NCI-H446 treated with DMSO at 0.1 percent for 48 hours (cell line): ENCODE measurements at places on chromosomes 11 and 22.

GRCh38 chr11:122046846-122047245, 69.2 kb downstream of the BLID start:
- no peak for DNase-seq

DNA sequence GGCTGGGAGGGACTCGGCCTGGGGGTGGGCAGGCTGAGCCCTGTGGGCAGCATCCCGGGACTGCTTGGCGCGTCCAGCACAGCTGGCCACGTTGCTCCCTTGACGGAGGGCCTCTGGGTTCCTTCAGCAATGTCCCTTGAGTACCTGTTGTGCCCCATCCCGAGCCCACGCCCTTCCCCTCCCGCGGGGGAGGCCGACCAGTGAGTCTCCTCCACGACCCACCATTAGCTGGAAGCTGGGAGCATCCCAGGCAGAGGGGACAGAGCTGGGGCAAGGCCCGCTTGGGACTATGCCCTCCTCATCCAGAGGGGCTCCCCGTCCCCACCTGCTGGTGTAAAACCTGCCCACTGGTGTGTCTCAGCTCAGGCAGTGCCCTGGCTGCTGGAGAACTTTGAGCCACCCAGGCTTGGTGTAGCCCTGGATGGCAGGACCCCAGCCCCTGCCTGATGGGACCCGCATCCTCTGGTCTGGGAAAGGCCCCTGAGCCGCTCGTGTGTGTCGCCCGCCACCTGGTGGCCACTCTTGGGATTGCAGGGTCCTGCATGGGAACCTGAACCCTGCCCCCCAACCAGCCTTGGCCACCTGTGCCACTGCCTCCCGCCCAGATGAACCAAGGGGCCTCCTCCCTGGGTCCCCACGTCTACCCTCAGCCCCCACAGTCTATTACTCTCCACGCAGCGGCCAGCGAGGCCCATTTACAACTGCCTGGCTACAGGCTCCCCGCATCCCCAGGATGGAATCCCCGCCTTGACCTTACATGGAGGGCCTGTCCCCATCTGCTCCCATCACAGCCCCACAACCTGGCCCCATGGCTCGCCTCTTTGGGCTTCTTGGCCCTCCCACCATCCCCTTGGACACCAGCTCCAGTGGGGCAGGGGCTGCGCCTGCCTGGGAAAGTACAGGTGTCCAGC, 16.6 kb upstream of the ARHGAP8 start:
- no peak for DNase-seq

- peak; percentile 24 for DNase-seq
Observed at GRCh38 chr22:32558681-32559355, 84.2 kb downstream of the FBXO7 start.

DNA sequence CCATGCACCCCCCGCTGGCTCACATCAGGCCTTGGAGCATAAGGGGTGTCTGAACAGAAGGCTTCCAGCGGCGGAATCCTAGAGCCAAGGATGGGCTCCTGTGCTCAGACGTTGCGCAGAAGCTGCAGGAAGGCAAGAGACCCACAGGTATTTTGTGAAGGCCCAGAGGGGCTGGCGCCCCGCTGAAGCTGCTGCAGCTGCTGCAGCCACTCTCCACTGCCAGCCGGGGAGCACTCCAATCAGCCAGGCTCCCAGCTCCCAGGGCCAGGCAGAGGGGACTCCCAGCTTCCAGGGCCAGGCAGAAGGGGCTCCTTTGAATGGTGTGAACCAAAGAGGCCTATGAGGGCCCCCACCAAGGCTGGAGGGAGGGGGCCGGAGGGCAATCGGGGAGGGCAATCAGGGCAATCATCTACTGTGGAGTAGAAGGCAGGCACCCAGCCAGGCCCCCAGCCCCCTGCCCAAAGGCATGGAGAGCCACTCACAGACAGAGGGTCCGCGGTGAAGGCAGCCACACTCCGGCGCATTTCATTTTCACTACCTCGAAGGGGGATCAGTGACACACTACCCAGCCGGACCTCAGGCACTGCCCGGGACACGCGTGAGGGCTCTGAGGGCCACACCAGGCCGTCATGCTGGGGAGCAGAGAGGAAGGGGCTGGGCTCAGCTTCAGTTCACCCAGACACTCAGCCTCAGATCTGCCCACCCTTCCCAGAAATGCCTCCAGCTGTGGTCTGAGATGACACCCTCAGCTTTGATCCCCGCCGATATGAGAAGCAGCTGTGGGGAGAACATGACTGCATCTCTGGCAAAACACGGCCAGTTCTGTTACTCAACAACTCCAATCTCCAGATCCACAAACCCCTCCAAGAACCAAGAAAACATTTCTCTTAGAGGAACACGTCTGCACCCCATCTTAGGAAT, 11.6 kb upstream of the PDE2A start:
- no peak for DNase-seq

GRCh38 chr11:27115051-27115650, 74.5 kb downstream of the BBOX1 start:
- DNase-seq, result no peak

GRCh38 chr22:49262167-49262566, 565.5 kb downstream of the BRD1 start:
- no peak for DNase-seq

GRCh38 chr22:26912655-26913345, 255.4 kb downstream of the MIAT start:
- no peak for DNase-seq

GRCh38 chr11:18972336-18972735, 33.1 kb upstream of the MRGPRX1 start:
- DNase-seq, result no peak

GRCh38 chr11:114441921-114442320, 2.7 kb downstream of the REXO2 start:
- DNase-seq, result no peak

- no peak for DNase-seq
Observed at GRCh38 chr22:36469094-36469710, 12.2 kb downstream of the TXN2 start.

DNA sequence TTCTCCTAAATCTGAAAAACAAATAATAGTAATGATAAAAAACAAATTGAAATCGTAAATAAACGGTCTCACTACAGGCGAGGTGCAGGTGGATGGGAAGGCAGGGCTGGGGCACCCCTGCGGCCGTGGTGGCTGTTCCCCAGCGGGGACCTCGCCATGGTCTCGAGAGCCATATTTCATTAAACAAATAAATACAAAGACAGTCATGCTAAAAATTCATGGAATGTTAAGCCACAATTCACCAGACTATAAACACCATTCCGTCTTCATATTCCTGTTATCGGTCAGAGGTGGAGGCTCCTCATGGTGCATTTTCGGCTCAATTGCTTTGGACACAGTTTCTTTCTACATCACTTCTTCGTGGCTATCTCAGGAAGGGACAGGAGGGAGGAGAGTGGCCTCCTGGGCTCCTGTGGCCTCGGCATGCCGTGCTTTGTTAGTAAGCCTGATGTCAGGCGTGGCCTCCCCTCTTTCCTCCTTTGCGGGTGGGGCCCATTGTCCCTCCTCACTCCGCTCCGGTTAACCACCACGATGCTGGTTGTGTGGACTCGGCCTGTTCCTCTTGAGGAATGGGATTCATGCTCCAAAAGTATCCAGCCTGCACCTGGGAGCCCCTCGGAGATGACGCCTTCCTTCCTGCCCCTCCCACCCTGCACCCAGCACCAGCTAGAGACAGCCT, 16.1 kb upstream of the BRSK2 start:
- DNase-seq, result no peak

GRCh38 chr11:7527029-7527428, 13.2 kb downstream of the PPFIBP2 start:
- no peak for DNase-seq

GRCh38 chr22:44025171-44026065, 1.3 kb downstream of the PARVB start:
- DNase-seq, result no peak

- no peak for DNase-seq
Observed at GRCh38 chr11:126702987-126703386, 297.6 kb downstream of the KIRREL3 start.

GRCh38 chr11:93728792-93729128, 12.5 kb downstream of the TAF1D start:
- no peak for DNase-seq

- DNase-seq, result no peak
Observed at GRCh38 chr22:46801331-46801811, 38.9 kb downstream of the TBC1D22A start.

DNA sequence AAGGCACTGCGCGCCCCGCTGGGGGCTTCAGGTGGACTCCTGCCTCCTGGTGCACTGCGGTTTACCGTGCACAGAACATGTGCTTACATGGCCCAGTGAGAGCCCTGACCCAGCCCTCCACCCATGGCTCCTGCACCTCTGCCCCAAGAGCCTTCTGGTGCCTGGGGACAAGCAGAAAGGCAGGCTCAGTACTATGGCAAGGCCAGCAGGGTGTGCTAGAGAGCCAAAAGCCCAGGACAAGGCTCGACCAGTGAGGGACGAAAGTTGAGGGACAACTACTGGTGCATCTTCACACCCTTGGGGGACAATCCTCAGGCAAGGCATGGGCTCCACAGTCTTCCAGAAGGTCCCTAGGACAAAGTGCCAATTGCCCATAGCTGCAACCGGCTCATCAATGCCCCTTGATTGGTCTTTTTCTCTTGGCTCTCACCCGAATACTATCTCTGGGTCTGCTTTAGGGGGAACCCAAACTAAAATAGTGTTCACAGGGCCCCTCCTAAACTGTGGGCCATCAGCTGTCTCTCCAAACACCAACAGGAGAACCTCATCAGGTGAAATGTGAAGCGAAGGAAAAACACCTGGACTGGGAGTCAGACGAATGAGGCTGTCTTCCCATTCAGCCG, 13.5 kb downstream of the PGA5 start:
- no peak for DNase-seq

- DNase-seq, result peak; percentile 88
Observed at GRCh38 chr22:31094021-31094551, 13.0 kb downstream of the SMTN start.

DNA sequence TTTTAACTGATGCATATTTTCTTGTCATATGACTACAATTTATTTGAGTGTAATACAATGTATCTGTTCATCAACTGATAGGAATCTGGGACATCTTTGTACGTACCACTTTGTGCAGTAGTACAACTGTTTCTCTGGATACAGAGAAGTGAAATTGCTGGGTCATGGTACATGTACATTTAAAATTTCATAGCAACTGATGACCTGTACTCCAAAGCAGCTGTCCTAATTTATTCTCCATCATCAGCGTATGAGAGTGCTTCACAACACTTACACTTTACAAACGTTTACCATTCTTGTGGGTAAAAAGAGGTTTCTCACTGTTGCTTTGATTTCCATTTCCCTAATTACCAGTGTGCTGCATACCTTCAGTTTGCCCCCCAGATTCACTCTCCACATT, 552.8 kb upstream of the CADM1 start:
- DNase-seq, result no peak
